Lung (tissue), 17 donors: ENCODE measurements at places on chromosomes 4 and X.

GRCh38 chr4:10184041-10184440 is 67.4 kb upstream of the WDR1 start:
- DNase-seq: no peak

DNA sequence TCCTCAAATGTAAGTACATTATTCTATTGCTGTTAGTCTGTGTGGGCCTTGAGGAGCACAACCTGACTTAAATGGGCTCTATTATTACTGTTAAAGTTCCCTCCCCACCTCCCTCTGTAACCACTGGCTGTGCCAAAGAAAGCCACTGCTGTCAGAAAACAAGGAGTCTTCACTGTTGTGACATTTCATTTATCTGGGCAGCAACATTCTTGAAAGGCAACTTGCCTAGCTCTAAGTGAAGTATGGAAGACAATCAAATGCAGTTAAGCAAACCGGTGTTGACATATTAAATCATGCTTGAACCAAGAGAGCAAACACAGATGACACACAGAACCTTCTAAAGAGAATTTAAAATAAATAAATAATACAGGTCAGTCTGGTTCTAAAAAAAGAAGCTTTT is 81.0 kb downstream of the EPHA5 start:
- no peak for DNase-seq

GRCh38 chr4:98605216-98605615 is 53.2 kb downstream of the TSPAN5 start:
- no peak for DNase-seq

DNA sequence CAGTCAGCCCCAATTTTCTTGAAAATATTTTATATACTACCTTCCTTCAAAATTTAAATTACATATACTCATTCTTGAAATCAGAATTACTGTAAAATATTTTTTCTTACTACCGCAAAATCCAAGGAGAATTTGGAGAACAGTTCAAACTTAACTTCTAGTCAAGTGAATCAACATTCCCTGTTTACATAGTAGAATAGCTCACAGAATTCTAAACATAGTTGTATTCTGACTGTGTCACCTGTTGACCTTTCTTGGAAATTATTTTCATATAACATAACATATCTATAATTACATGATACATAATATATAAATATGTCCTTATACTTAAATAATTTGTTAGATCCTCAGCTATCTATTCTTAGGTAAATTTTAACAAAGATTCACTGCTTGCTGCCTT is 31.0 kb upstream of the FGF5 start:
- DNase-seq: no peak

DNA sequence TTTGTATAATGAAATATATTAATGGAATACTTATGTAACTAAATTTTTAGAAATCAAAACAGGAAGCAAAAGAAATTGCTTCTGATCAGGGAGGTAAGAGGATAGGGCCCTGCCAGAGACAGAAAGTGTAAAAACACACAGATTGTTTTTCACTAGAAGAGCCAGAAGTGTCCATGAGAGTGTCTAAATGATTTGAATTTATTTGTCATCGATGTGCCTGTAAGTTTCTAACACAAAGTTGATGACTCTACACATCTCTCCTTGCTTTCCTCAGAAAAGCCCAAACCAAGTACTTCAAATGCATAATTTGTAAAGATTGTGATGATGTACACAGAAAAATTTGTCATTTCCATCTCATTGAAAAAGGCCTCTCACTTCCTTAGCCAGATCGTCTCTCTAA is 80.6 kb downstream of the TMEM156 start:
- no peak for DNase-seq
